Muscle of arm (tissue), 14 donors: ENCODE measurements at places on chromosomes 2 and 18. TPM values are rescaled to one million over a fixed set of nuclear protein-coding genes. Genes with fewer than 3 reads are reported as not detected.

GRCh38 chr18:13548966-13549879, 177.1 kb downstream of the FAM210A start:
- no peak for DNase-seq

DNA sequence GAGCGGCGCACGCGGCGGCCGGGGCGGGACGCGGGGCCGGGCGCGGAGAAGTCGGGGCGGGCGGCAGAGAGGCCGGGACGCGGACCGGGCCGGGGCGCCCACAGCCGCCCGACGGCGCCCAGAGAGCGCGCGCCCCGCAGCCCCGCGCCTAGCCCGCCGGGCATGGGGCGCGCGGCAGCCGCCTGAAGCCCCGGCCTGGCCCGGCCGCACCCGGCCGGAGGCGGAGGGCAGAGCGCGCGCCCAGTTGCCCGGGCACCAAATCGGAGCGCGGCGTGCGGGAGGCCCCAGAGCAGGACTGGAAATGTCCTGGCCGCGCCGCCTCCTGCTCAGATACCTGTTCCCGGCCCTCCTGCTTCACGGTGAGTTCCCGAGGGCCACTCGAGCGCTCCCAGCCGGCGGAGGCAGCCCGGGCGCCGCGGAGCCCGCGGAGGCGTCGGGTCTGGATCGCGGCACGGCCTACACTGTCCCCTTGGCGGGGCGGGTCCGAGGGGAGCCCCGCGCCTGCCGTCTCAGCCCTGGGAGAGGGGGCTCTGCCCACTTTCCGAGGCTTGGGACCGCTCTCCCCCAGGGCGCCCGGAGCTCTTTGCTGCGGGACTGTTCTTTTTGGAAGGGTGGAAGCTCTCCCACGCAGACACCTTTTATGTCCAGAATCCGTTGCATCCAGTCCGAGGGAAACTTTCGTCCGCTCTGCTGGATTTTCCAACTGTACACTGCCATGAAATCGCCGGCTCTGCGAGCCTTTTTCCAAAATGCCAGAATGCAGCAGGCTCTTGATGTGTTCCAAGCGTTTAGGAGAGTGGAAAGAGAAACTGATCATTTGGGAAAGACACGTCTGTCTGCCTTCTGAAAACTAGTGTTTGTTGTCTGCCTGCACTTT, 484 bp downstream of the APCDD1 start:
- peak; percentile 46 for DNase-seq

GRCh38 chr18:2121224-2121623, 450.1 kb downstream of the METTL4 start:
- DNase-seq: no peak

RAB6C gene
- polyA plus RNA-seq: 1.2 TPM

DNA sequence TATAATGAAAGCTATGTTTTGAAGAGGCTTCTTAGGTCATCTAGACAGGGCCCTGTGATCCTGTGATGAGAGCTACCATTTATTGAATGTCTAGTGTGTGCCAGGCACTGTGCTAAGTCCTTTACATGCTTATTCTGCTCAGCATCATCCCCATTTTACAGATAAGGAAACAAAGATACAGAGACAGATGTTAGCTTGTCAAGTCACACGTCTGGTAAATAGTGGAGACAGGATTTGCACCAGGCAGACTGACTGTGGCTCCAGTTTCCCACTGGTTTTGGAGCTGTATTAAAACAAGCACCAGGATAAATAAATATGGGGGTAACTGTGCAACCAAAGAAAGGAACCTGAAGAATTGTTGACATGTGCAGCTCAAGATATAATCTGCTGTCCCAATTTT, 19.2 kb upstream of the EML6 start:
- no peak for DNase-seq

DNA sequence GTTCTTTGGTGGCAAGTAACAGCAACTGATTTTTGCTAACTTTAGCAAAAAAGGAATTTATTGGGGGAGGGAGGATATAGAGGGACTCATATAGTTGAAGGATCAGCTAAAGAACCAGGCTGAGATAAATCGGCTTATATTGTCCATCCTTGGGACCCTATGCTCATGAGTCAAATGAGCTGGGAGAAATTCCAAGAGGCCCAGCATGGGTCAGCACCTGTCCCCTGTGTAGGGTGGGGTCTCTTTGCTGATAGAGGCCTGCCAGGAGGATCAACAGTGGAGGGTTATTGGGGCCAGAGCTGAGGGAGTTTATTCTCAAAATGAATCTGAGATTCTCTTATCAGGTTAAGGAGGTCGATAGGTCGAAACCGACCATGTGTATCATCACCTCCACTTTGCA, 97.2 kb downstream of the VAPA start:
- no peak for DNase-seq

DSG4 gene
- not detected for polyA plus RNA-seq

GRCh38 chr2:17122887-17123501, 395.2 kb downstream of the RAD51AP2 start:
- DNase-seq: no peak

GRCh38 chr2:150085478-150085877, 402.0 kb downstream of the RND3 start:
- no peak for DNase-seq

DNA sequence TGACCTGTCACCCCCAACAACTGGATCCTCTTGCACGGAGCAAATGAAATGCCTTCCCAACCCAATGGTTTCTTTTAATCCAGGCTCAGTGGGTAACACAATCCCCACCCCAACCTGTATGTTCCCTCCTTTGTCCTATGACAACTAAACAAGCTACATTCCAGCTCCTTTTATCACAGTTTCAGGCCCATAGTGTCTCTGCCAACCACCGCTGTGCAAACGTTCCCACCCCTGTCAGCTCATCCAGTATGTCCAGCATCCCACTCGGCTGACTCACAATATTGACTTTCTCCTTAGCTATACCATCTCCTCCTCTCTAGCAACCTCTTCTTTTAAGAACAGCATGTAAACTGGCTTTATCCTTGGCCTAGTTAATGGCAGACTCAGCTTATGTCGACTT, 117.9 kb upstream of the PPP1CB start:
- DNase-seq: no peak

HRH4 gene
- not detected for polyA plus RNA-seq

- no peak for DNase-seq
Measured at GRCh38 chr2:11835403-11835802, 89.0 kb downstream of the LPIN1 start.

MRPS9 gene
- polyA plus RNA-seq: 31.7 TPM

DNA sequence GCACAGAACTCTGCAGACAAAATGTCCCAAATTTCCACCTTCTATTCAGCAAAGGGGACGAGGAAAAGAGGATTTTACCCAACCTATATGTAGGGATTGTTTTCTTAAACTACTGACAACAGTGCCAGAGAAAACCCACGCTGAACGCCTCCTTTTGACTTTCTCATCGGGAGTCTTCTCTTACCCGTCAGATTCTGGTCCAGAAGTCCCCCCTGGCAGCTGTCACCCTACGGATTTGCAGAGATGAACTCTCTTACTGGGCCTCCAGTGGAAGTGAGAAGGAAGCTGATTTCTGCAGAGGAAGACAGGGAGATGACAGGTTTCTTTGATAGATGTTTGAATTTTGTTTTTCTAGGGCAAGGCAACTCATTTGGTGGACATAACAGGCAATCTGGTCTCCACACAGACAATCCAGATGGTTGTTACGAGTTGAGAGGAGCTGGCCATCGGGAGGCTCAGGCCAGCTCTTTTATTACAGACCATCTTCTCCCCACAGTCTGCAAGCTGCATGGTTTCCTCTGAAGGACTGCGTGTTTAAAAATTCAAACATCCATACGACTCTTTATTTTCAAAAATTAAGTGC, 804.3 kb downstream of the RNF144A start:
- no peak for DNase-seq

DNA sequence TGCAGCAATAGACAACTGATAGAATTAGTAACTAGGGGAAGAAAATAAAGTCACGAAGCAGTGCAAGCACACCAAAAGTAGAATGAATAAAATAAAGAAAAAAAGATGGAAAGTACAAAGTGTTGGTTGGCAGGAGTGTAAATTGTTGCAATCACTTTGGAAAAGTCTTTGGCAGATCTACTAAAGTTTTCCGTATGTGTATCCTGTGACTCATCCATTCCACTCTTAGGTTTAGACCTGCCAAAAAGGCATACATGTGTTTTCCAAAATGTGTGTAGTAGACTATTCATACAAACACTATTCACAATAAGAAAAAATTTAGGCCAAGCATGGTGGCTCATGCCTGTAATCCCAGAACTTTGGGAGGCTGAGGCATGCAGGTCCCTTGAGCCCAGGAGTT, 282.1 kb upstream of the FSIP2 start:
- peak; percentile 63 for DNase-seq

DNA sequence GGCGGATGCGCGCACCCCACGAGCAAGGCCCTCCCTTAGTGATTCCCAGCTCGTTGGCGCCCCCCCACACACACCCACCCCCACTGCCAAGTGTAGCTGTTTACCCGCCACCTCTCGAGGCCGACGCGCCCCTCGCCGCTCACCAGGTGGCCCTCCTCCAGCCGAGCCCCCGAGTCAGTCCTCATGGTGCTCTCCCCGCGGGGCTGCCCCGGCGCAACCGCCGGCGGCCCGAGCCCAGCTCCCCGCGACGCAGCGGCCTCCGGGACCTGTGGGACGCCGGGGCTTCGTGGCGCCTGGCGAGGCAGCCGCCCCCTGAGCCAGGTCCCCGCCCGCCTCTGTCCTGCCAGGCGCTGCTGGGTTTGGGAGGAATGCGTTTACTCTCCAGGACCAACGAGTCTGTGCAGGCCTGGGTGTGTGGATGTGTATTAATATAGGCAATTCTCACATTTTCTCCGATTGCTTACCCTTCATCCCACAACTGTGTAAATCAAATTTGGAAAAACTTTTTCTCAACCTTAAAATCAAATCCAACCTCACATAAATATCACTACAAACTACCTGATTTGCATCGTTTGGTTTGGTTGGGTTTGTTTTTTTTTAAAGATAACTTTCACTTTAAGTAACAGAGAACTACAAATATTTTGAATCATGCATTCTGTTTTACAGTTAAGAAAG, at the start of gene TMEM237:
Gene TMEM237, minus strand, starts transcription at position 288 of the 675 bp plus-strand sequence. Its CDS starts 103 bp downstream, at position 185.
- DNase-seq: peak; percentile 41

- no peak for DNase-seq
Measured at GRCh38 chr2:54760310-54760709, 36.8 kb downstream of the EML6 start.

- DNase-seq: peak; percentile 56
Measured at GRCh38 chr18:31819106-31819924, 58.6 kb upstream of the SLC25A52 start.

ANKRD44 gene
- 30.9 TPM for polyA plus RNA-seq

DNA sequence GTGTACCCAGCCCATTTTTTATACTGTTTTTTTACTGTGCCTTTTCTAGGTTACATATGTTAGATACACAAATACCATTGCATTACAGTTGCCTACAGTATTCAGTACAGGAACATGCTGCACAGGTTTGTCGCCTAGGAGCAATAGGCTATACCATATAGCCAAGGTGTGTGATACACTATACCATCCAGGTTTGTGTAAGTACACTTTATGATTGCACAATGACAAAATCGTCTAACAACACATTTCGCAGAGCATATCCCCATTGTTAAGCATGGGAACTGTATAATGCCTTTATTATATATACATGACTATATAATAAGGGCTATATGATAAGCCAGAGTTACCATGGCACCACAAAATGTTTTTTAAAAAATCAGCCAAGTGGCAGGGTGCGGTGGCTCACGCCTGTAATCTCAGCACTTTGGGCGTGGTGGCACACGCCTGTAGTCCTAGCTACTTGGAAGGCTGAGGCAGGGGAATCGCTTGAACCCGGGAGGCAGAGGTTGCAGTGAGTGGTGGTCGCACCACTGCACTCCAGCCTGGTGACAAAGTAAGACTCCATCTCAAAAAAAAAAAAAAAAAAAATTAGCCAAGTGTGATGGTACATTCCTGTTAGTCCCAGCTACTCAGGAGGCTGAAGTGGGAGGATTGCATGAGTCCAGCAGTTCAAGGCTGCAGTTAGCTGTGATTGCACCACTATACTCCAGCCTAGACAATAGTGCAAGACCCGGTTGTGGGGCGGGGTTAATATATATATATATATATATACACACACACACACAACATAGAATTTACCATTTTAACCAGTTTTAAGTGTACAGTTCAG, 2.8 kb upstream of the CENPA start:
- no peak for DNase-seq

DNA sequence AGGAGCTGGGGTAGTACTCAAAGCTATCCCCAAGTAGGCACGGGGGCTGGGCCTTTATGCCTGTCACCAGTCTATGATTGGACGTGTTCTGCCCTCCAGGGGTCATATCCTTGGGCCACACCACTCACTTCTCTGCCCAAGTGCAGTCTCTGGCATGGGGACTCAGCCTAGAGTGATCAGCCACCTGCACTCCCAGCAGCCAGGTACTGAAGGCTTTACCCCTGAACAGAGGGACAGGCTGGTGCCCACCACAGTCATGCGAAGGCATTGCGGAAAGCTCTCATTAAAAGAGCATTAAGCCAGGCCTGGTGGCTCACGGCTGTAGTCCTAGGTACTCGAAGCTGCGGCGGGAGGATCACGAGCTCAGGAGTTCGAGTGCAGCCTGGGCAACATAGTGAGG, 199.4 kb downstream of the AGAP1 start:
- no peak for DNase-seq

KIF1A gene
- polyA plus RNA-seq: 2.8 TPM

DNA sequence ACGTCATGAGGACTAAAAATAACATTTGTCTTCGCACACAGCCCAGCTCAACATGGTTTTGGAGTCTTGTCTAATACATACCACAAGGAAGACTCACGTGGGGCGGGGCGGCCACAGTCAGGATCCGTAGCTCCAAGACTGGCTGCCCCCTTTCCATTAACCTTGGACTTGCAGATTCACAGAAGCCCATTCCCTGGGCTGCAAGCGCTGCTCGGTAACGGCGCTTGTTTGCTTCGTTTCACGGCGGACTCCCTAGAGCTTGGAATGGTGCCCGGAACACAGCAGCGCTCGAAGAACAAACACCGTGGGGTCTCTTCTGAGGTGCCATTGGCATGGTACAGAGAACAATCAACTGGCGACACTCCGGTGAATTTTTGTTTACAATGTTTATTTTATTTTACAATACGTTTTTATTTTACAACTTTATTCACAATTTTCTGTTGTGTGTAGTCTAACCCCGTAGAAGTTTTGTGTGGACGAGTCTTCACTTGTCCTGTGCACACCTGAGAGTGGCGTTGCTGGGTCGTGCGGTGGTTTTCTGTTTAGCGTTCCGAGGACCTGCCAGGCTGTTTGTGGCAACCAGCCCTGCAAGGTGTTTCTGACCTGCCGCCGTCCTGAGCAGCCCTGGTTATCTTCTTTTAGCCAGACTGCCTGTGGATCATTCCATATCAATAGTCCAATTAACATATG, 126.5 kb downstream of the GALR1 start:
- DNase-seq: no peak

SERPINB4 gene
- polyA plus RNA-seq: 2.2 TPM

DSG1 gene
- not detected for polyA plus RNA-seq

- no peak for DNase-seq
Measured at GRCh38 chr18:63306819-63307550, 12.6 kb downstream of the BCL2 start.

VAMP5 gene
- not detected for polyA plus RNA-seq

TMEM198 gene
- 4.8 TPM for polyA plus RNA-seq
